ENCODE measurements at places on chromosomes 3 and 15. TPM values are rescaled to one million over a fixed set of nuclear protein-coding genes. Genes with fewer than 3 reads are reported as not detected.

GRCh38 chr3:87332789-87333188, 56.4 kb upstream of the POU1F1 start:
- no peak for DNase-seq

- DNase-seq, result no peak
These were observed 117.9 kb downstream of the LIPC start for GRCh38 chr15:58549785-58550074.

- DNase-seq, result no peak
These were observed 549.5 kb downstream of the NTRK3 start for GRCh38 chr15:87707071-87707470.

DNA sequence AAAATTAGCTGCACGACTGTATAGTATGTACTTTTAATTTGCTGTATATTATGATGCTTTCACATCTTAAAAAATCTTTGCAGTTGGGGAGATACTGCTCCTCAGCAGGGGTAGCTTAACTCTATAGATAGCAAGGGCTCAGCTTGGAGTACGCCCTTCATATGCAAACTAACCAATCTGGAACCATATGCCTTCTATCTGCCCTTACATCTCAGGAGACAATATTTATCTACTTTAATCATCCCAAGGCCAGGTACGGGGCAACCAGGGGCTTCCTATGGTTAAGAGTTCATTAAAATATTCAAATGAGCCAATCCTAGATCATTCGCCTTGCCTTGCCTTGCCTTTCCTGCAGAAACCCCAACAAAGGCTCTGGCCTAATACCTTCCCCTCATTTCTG, 204.1 kb upstream of the ZBTB20 start:
- DNase-seq, result no peak

- peak; percentile 4 for DNase-seq
These were observed 17.2 kb upstream of the CCR4 start for GRCh38 chr3:32934150-32934742.

- no peak for DNase-seq
These were observed 304.6 kb downstream of the RPLP1 start for GRCh38 chr15:69757186-69757585.

GRCh38 chr3:188241072-188241471, 87.1 kb downstream of the LPP start:
- DNase-seq, result no peak

GRCh38 chr3:128317698-128318231, 148.9 kb downstream of the DNAJB8 start:
- DNase-seq, result peak; percentile 57

- DNase-seq, result no peak
These were observed 259.5 kb downstream of the UACA start for GRCh38 chr15:70503798-70504298.

DNA sequence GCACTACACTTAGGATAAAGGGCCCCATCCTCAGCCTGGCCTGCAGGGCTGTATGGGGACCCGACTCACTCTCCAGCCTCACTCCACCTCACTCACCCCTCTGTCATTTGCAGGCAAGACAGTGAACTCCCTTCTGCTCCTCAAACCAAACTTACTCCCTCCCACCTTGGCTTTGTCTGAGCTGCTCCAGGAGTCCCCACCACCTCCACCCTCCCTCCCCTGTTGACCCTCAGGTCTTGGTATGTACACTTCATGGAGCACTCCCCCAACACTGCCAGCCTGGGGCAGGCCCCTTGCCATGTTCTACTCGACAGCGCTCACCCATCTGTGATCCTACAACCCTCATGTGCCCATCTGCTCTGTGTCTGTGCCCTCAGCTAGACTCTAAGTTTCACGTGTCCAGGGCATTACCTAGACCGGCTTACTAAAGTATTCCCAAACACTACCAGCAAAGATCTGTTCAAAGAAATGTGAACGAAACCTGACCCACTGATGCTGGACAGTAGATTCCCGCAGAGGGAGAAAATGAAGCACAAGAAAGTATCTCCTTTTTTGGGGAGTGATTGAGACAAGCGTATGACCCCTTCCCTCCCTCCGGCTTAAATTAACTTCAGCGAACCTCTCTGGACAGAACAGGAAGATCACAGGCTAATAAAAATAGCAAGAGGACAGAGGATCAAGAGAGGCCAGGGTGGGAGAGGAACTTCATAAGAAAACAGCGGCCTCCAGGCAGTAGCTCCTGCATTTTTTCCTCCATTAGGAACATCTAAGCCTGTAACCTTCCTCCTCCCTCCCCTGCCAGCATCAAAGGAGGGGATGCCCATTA, 113.2 kb downstream of the RFTN1 start:
- no peak for DNase-seq

DNA sequence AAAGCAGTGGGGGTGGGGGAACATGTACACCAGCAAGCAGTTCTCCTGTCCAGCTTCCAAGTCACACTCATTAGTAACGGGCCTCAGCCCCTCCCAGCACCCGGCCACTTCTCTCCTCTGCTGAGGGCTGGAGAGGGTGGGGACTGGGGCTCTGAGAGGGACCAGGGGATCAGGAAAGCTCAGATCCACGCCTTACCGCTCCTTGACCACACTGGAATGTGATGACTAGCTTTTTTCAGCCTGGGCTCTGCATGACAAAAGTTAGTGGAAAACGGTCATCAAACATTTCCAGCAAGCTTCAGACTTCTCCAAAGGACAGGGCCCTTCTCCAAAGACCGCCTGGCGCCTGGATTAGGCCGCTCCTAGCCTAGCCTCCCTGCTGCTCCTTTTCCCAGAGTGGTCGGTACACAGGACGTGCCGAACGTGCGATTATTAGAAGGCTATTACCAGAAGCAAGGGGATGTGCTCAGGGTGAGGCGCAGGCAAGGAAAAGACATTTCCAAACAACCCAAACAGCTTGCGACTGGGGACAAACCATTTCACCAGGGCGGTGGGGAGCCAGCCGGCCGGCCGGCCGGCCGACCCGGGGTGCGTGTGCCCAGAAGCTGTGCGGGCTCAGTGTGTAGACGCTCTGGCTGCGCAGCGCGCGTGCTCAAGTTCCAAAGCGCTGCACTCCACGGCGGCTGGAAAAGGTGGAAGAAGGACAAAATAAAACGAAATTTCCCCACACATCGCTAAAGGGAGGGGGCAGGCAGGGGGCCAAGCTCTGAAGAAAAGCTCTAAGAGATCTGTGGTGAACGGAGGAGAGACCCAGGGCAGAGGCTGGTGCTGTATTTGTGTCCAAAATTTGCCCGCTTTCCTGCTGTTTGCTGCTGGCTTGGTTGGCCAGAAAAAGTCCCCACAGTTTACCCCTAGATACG, 51.0 kb upstream of the SSR3 start:
- peak; percentile 31 for DNase-seq

DNA sequence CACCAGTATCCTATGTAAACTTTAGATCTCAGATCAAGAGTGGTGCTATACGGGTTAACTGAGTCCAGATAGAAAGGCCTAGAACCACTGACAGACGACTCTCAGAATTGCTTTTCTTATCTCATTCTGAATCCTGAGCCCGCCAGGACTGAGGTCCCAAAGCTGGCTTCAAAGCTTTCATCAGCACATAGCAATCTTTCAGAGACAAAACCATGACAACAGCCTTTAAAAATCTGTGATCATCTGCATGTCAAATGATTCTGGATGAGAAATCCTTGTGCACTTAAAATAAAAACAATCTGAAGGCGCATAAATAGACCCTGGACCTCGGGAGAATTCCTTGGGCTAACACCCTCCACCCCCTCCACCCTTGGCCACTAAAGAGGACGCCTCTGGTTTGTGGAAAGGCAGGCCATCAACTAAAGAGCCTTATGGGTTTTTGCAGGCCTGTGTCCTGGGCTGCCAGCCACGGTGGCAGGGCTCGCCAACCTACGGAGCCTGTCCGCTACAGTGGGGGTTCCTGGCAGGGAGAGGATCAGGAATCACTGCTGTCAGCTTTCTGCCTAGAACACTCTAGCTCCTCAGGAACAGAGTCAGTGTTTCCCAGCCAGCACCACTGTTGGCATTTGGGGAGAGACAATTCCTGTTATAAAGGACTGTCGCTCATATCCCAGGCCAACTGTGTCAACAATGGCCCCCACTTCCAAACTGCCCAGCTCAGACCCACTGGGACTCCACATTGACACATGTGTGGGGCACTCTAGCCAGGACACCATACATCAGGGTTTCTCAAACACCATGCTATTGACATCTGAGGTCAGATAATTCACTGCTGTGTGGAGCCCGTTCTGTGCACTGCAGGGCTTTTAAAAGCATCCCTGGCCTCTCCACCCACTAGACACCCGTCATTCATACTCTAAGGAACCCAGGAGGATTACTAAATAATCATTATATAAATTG, 20.2 kb downstream of the TLE3 start:
- no peak for DNase-seq

- no peak for DNase-seq
These were observed 984 bp downstream of the CCR5 start for GRCh38 chr3:46371519-46372340.

GRCh38 chr3:47009225-47010110, 30.0 kb downstream of the NBEAL2 start:
- peak; percentile 97 for DNase-seq

GRCh38 chr3:15385901-15386653, 41.3 kb downstream of the METTL6 start:
- no peak for DNase-seq

DNA sequence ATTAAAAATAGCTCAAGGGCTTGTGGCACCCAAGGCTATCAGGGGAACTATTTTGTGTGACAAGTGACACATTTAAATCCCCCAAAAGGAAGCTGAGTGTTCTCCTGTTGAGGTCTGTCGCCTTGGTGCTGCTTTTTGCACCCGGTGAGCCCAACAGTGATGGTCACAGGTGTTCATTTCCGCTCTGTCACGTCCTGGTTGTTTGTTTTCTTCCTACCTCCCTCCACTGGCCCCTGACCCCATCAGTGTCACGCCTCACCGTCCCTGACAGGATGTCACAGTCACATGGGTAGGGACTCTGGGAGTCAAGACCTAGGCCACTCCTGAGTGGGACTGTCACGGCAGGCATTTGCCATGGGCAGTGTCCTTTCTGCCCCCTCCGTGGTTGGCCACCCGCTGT, 11.2 kb downstream of the SLCO3A1 start:
- no peak for DNase-seq

- DNase-seq, result peak; percentile 90
These were observed 2.1 kb upstream of the GNAT1 start for GRCh38 chr3:50189274-50189673.

DNA sequence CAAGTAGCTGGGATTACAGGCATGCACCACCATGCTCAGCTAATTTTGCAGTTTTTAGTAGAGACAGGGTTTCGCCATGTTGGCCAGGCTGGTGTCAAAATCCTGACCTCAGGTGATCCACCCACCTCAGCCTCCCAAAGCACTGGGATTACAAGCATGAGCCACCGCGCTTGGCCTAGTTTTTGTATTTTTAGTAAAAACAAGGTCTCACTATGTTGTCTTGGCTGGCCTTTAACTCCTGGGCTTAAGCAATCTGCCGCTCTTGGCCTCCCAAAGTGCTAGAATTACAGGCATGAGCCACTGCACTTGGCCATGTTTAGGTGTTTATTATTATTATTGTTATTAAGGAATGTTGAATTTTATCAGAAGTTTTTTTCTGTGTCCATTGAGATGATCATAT, 14.7 kb downstream of the IL16 start:
- DNase-seq, result no peak

DNA sequence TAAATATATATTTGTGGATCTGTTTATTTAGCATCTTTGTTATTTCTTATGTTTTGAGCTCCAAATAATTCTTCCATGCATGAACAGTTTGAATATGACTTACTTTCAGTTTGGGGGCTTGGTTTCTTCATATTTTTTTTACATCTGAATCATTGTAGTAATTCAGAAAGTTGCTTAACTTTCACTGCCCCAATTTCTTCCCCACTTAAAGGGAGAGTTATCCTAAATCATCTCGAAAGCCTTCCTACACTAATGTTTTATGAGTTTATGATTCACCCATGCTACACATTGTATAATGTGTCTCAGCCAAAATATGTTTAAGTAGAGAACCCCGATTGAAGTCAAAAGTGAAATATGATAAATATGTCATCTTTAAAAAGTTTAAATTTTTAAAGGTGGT, 47.8 kb downstream of the SPRED1 start:
- no peak for DNase-seq

GRCh38 chr3:188037965-188038581, 115.9 kb upstream of the LPP start:
- no peak for DNase-seq

- DNase-seq, result no peak
These were observed 156.1 kb downstream of the OR4M2 start for GRCh38 chr15:22236469-22236868.

GRCh38 chr15:44711743-44712345, 527 bp downstream of the B2M start:
- no peak for DNase-seq

GRCh38 chr3:187247398-187247797, 44.1 kb downstream of the MASP1 start:
- DNase-seq, result no peak

DNA sequence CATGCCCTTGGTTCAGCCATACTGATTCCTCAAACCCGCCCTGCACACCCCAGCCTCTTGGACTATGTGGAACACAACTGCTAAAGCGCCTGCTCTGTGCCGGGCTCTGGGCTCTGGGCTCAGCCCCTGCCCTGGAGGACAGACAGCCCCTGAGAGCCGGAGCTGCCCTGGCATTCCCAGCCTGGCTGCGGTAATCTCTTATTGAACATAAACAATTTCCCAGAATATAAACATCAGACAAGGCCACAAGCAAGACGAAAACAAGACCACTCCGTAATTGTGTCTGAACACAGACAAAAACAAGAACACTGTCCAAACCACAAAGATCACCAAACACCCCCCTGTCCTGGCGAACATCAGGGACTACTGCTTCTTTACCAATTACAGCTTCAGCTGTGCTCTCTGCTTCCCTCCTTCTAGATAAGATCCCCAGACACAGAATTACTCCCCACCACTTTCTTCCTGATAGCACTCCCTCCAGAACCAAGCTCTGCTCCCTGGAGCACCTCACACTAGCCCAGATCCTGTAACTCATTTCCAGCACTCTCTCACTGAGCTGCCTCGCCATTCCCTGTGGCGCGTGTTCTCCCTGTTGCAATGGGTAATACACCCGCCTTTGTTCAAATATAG, 57.1 kb upstream of the TLE3 start:
- DNase-seq, result no peak

GRCh38 chr3:9883706-9884554, 3.9 kb upstream of the CIDEC start:
- DNase-seq, result no peak

- no peak for DNase-seq
These were observed 17.7 kb upstream of the FGD5 start for GRCh38 chr3:14801031-14801430.

GRCh38 chr3:30747771-30748281, 141.4 kb downstream of the TGFBR2 start:
- DNase-seq, result peak; percentile 87

- peak; percentile 69 for DNase-seq
These were observed 730 bp downstream of the HIGD1A start for GRCh38 chr3:42803414-42804105.

GRCh38 chr3:116280130-116280740, 165.1 kb downstream of the LSAMP start:
- peak; percentile 65 for DNase-seq

- DNase-seq, result no peak
These were observed 457.4 kb downstream of the SHQ1 start for GRCh38 chr3:72390841-72391240.

ZBBX gene
- 27.4 TPM for total RNA-seq

NANOGP8 gene
- total RNA-seq, result 0.61 TPM

HTR3C gene
- total RNA-seq, result not detected

SMCO1 gene
- total RNA-seq, result not detected

ZNF662 gene
- 15.8 TPM for total RNA-seq

ATP13A5 gene
- 0.89 TPM for total RNA-seq

THRB gene
- total RNA-seq, result 10.5 TPM

ASTE1 gene
- 9.7 TPM for total RNA-seq

DLL4 gene
- total RNA-seq, result 7.5 TPM

GOLGA8K gene
- total RNA-seq, result 0.50 TPM

DPPA2 gene
- not detected for total RNA-seq

DYNC1LI1 gene
- total RNA-seq, result 40.7 TPM

TMC3 gene
- 0.69 TPM for total RNA-seq

Measured in spinal cord (tissue), 10 donors.